Renal pelvis (tissue), 12 donors: ENCODE measurements at places on chromosomes 3 and 15. TPM values are rescaled to one million over a fixed set of nuclear protein-coding genes. Genes with fewer than 3 reads are reported as not detected.

GRCh38 chr15:28124841-28125240, 25.7 kb upstream of the OCA2 start:
- no peak for DNase-seq

GRCh38 chr3:168191856-168192255, 96.1 kb upstream of the GOLIM4 start:
- no peak for DNase-seq

DNA sequence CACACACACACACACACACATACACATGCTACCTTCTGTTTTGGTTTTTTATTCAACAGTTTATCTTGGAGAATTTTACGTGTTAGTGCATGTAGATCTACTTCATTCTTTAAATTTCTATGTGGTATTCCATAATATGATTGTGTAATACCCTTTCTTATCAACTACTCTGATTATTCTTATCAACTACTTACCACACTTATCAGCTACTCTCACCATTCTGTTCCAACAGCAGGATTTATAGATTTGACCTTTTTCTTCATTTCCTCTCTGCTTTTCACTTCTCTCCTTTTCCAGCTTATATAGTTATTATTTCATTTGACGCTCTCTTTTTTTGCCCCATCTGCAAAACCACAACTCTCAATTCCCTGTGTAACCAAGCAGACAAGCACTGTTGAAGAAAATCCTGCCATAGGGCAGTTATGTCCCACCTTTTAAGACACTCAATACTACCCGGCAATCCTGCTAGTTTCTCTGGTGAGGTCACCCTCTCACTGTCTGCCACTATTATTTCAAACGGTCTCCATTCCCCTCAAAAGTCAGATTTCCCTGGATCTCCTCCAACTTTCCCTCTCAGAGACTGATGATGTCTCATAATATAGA, 56.9 kb upstream of the SATB1 start:
- no peak for DNase-seq

GRCh38 chr3:17645074-17645698, 97.2 kb downstream of the TBC1D5 start:
- peak; percentile 63 for DNase-seq

DNA sequence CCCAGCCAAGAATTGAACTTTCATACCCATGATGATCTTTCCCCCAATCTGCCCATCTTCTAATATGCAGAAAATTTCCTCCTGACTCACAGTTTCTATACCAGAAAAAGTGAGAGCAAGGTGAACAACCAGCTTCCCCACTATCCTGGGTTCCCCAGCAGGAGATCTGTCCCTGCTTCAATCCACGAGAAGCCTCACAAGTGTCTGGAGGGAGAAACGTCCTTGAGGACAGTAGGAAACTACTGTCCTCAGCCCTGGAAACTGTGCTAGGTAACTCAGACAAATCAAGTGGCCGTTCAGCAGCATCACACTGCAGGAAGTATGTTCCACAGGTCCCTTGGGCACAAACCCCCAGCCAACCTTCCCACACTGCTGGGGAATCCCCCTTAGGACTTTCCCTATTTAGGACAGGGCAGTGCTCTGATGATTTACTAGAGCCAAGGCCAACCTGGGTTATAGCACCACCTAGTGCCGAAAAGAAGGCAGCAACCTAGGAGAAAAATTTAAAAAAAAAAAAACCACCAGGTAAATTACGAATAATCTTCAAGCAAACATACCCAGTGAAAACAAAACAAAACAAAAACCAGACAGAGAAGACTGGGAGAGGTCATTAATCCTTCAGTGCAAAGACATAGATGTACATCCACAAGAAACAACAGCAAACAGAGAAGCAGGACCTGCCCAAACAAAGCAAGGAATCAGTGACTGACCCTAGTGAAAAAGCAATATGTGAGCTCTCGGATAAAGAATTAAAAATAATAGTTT, 36.0 kb downstream of the MORC1 start:
- DNase-seq, result no peak

DNA sequence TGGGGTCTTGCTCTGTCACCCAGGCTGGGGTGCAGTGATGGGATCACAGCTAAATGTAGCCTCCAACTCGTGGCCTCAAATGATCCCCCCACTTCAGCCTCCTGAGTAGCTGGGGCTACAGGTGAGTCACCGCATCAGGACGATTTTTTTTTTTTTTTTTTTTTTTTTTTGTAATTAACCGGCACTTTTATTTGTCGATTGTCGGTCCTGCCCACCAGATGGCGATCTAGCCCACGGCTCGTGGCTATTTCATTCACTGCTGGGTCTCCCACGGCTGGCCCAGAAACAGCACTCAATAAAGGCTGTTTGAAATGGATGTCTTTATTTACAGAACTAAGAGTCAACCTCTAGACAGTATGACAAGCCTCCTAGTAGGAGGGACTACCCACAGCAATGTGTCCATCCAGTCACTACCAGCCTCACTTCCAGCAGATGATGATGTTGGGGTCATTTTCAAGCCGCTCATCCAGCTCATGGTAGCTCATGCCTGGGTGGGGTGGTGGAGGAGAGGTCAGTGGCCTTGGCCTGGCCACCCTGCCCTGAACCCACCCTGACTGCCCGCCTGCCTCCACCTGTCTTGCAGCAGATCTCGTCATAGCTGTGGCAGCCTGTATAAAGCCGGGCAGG, 1.8 kb upstream of the ZMYND10 start:
- DNase-seq, result no peak

DNA sequence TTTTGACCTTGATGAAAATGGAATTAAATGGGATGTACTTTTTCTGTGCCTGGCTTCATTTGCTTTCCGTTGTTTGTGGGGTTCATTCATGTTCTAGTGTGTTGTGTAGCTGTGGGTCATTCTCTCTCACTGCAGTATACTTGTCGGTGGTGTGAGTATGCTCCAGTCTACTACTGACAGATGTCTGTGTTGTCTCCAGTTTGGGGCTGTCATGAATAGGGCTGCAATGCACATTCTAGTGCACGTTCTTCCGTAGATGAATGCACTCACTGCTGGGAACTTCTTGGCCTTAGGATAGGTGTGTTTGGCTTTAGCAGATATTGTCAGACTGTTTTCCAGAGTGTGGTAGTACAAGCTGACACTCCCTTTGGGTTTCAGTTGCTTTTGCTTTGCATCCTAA, 1.7 kb upstream of the SLC6A20 start:
- DNase-seq, result no peak

The CCK gene
- polyA plus RNA-seq, result 0.17 TPM

DNA sequence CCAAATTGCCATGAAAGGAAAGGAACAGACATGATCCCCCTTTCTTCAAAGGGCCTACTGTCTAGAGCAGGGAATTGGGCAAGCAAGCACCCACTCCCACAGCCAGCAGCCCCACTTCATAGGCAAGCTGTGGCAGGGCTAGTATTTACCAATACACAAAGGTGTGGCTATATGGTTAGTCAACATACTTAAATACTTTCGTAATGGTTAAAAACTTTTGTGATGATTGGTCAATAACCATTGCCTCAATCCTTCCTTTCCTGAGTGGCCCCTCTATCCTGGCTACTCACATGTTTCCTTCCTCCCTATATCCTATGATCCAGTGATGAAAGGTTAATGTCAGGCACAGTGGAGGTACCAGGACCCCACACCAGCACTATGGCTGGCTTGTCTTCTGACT, 30.1 kb upstream of the ARL8B start:
- DNase-seq, result no peak

GRCh38 chr3:46492890-46493547, 4.8 kb upstream of the RTP3 start:
- DNase-seq, result no peak

- DNase-seq, result peak; percentile 93
Measured at GRCh38 chr15:69058830-69059556, 44.5 kb downstream of the NOX5 start.

The FAM3D gene
- polyA plus RNA-seq, result 2.5 TPM

DNA sequence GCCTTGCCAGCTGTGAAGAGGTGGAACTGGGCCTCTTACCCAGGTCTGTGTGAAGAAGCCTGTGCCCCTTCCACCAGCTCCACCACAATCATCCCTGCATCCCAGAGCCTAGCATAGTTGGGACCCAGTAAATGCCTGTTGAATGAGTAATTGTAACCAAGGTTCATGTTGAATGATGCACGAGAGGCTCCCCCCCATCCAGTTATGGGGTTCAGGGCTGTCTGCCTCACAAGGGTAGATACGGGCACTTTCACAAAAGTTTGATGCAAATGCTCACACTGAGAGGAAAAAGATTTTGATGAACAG, 29.5 kb upstream of the TSEN2 start:
- no peak for DNase-seq

- no peak for DNase-seq
Measured at GRCh38 chr3:53238886-53239285, 16.9 kb downstream of the TKT start.

GRCh38 chr15:38028869-38029268, 94.4 kb downstream of the TMCO5A start:
- DNase-seq, result no peak

The ESYT3 gene
- 2.5 TPM for polyA plus RNA-seq
